IMR-90 (cell line): ENCODE measurements at places on chromosomes 3 and 15. TPM values are rescaled to one million over a fixed set of nuclear protein-coding genes. Genes with fewer than 3 reads are reported as not detected.

- no peaks in the 10 kb centered on the region for H3K36me3 ChIP-seq
- peaks cover 5% of the 10 kb centered on the region; the same call in 1 of the 2 replicates for H3K4me1 ChIP-seq
- no peak for DNase-seq
- no peak overlapping the region for H3K4me3 ChIP-seq
These were observed 48.1 kb upstream of the SMAD3 start for GRCh38 chr15:67017311-67017710.

DNA sequence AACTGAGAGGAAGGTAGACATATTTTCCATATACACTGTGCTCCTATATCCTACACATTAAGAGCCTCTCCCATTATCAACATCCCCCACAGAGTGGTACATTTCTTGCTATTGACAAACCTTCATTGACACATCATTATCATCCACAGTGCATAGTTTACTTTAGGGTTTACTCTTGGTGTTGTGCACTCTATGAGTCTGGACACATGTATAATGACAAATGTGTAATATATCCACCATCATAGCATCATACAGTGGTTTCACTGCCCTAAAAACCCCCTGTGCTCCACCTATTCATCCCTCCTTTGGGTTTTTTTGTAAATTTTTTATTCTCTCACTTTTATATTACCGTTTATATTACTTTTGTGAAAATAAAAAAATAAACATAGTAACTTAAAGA is 22.2 kb upstream of the CLDN18 start:
- DNase-seq = no peak
- no peaks in the 10 kb centered on the region for H3K27me3 ChIP-seq
- H3K4me1 ChIP-seq = no peaks in the 10 kb centered on the region

The ISG20 gene
- polyA plus RNA-seq = 1.2 and 3.1 TPM in 2 replicates

DNA sequence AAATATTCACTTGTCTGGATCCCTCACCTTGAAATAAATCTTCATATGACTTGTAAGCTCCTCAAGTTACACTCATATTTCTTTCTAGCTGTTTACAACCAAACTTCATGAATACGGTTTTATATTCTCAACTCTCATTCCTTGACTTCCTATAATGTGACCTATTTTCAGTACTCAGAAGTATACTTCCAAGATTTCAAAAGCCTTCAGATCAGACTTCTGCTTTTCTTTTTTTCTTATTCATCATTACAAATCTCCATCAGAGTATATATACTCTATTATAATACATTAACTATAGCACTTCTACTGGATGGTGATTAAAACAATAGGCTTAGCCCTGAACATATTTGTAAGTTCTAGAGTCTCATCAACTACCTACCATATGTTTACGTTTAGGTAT is 123.6 kb upstream of the ALCAM start:
- no peaks in the 10 kb centered on the region for H3K36me3 ChIP-seq
- H3K27me3 ChIP-seq = no peaks in the 10 kb centered on the region
- no peaks in the 10 kb centered on the region for H3K4me1 ChIP-seq
- DNase-seq = no peak
- H3K4me3 ChIP-seq = no peak overlapping the region

- no peak overlapping the region for H3K4me3 ChIP-seq
- peaks cover 9% of the 10 kb centered on the region for H3K4me1 ChIP-seq
- no peaks in the 10 kb centered on the region for H3K27me3 ChIP-seq
- no peak overlapping the region for H3K27ac ChIP-seq
- DNase-seq = no peak
These were observed 46.0 kb downstream of the TSC22D2 start for GRCh38 chr3:150454085-150454484.

DNA sequence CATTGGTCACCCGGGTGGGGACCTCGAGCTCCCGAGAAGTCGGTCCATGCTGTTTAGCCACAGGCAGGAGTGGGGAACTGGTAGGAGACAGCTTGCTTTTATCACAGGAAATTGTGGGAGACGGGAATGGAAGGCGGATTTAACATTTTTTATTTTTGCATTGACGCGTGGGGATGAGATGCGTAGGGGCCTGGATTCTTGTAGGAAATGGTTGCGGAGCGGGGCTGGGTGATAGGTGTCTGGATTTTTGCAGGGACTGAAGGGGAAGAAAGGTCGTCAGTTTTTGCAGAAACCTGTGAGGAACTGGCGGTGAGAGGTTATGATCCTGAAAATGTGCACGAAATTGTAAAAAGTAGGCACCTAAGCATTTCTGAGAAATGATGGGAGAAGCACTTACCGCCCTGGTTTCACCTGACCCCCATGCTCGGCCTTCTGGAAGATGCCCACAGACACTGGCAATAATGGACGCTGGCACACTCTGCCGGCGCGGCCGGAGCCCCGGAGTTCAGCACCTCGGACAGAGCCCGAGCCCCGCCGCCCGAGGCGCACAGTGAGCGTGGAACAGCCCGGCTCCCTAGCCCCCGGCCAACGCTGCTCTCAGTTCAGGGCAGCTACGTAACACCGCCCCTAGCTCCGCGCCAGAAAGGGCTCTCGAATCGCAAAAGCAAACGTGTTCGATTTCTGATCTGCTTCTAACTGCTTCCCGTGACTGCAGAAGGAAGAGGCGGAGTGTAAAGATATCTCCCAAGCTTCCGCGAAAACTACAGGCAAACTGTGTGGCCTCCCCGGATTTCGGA is 928 bp downstream of the ANKRD34C start:
- H3K4me3 ChIP-seq = no peak overlapping the region
- peak; percentile 21 for DNase-seq
- H3K4me1 ChIP-seq = no peaks in the 10 kb centered on the region
- H3K27ac ChIP-seq = no peak overlapping the region
- peaks cover 28% of the 10 kb centered on the region for H3K27me3 ChIP-seq
- no peaks in the 10 kb centered on the region for H3K36me3 ChIP-seq

DNA sequence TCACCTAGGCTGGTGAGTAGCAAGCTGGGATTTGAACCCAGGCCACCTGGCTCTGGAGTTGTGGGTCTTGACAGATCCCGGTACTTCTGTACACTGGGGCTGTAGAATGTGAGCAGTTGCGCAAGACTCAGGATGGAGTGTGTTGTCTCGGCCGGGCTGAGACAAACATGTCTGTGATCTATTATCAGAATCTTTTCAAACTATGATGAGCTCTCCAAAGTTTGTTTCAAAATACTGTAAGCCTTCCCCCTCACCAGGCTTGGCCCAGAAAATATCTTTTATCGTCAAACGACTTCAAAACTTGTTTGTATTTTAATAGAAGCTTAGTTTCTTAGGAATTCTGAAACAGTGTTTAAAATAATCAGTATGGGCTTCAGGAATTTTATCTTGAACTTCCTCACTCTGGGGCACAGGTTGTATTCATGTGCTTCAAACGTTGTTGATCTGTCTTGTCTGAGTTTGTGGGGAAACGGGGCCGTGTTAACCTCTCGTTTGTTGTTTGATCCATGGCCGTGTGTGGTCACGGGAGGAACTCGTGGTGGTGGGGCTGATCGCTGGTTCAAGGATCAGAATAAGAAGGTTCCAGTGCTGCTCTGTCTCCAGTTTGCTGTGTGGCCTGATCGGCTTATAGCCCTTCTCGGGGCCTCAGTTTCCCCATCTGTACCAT is 40.3 kb upstream of the TFRC start:
- peak; percentile 7 for DNase-seq
- peaks cover 2% of the 10 kb centered on the region; the same call in 1 of the 2 replicates for H3K4me1 ChIP-seq
- H3K4me3 ChIP-seq = no peak overlapping the region
- H3K36me3 ChIP-seq = no peaks in the 10 kb centered on the region

The CHRNB4 gene
- polyA plus RNA-seq = not detected in 2 replicates

DNA sequence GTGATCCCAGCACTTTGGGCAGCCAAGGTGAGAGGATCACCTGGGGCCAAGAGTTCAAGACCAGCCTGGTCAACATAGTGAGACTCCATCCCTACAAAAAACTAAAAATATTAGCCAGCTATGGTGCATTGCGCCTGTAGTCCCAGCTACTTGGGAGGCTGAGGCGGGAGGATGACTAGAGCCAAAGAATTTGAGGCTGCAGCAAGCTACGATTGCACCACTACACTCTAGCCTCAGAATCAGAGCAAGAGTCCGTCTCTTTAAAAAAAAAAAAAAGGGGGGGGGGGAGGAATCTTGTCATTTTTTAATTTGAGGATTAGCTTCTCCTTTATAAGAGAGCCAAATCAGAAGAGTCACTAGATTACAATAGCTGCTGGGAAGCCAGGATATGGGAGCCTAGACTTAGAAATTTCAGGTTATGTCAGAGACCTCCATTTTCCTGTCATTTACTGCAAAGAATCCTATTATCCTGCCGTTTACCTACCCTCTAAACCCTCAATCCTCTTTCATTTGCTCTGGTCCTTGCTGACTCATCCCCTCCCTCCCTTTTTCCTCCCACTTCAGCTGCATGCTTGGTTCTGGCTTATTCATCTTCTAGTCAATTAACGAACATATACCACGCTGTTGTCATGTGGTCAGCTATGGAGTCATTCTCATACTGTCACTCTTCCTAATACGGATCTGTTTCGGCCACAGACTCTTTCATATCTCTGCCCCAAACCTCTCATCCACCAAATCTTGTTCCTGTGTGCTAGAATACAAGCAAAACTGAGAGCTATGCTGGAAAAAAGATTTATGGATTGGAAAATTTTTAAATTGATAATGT is 83.8 kb upstream of the PPIB start:
- peaks cover 5% of the 10 kb centered on the region for H3K4me1 ChIP-seq
- H3K27ac ChIP-seq = no peak overlapping the region
- no peaks in the 10 kb centered on the region for H3K27me3 ChIP-seq
- peak; percentile 93 for DNase-seq
- no peak overlapping the region for H3K4me3 ChIP-seq

DNA sequence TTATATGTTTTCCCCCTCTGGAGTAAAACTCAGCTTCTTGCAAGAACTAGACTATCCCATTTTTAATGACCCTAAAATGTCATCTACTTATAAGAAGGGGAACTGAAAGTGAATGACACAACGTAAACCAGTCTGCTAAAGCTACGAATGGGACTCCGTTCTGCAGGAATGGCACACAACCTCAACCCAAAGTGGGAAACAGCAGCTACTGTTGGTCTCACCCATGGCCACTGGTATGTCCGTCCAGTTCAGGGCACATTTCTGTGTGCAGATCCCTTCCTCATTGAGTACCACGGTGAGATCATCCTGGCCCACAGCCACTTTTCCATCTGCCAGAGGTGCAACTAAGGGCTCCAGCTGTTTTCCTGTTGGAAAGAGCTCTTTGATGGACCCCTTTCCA is 23.8 kb downstream of the VPS39 start:
- H3K27me3 ChIP-seq = no peaks in the 10 kb centered on the region
- peak; percentile 17 for DNase-seq
- H3K4me1 ChIP-seq = peaks cover 2% of the 10 kb centered on the region; the same call in 1 of the 2 replicates
- peaks cover 39% of the 10 kb centered on the region for H3K36me3 ChIP-seq
- H3K4me3 ChIP-seq = no peak overlapping the region
- H3K27ac ChIP-seq = no peak overlapping the region

DNA sequence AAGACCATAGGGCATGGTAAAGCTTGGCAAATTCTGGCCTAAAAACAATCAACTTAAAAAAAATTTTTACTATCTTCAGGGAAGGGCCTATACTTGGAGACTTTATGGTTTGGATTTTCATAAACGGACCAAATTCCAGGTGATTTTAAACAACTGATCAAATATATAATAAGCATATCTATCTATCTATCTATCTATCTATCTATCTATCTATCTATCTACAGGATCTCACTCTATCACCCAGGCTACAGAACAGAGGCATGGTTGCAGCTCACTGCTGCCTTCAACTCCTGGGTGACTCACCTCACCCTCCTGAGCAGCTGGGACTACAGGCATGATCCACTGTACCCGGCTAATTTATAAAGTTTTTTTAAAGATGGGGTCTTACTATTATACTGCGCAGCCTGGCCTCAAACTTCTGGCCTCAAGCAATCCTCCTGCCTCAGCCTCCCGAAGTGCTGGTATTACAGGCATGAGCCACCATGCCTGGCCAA is 6.7 kb downstream of the SPPL2A start:
- H3K4me1 ChIP-seq = peaks cover 5% of the 10 kb centered on the region
- H3K27me3 ChIP-seq = no peaks in the 10 kb centered on the region
- no peak overlapping the region for H3K27ac ChIP-seq
- no peak overlapping the region for H3K4me3 ChIP-seq

GRCh38 chr3:126076140-126076539 is 7.8 kb downstream of the SLC41A3 start:
- H3K27me3 ChIP-seq = no peaks in the 10 kb centered on the region
- H3K4me1 ChIP-seq = no peaks in the 10 kb centered on the region
- H3K27ac ChIP-seq = no peak overlapping the region
- no peak overlapping the region for H3K4me3 ChIP-seq
- DNase-seq = no peak

DNA sequence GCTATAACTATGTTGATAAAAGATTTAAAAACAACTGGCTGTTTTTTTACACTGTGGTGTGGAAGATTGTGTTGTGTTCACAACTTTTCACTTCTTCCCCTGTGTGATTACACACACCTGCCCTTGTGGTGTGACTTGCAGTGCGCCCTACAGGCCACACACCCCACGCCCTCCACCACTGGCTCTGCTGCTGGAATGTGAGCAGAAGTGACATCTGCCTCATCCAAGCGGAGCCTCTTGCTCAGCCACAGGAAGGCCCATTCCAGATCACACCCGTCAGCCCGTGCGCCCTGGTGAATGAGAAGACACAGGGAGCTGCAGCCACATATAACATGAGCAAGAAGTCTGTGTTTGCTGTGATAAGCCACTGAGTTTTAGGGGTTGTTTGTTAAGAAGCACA is 7.0 kb downstream of the CCR2 start:
- peaks cover 48% of the 10 kb centered on the region for H3K27me3 ChIP-seq
- no peaks in the 10 kb centered on the region for H3K36me3 ChIP-seq
- no peak overlapping the region for H3K4me3 ChIP-seq

The CPN2 gene
- 0.07 TPM in 2 replicates for polyA plus RNA-seq

The ARIH1 gene
- polyA plus RNA-seq = 24.0 and 25.5 TPM in 2 replicates

- no peak overlapping the region for H3K4me3 ChIP-seq
- H3K27me3 ChIP-seq = no peaks in the 10 kb centered on the region
- no peak for DNase-seq
- H3K36me3 ChIP-seq = no peaks in the 10 kb centered on the region
- no peak overlapping the region for H3K27ac ChIP-seq
- H3K4me1 ChIP-seq = peaks cover 15% of the 10 kb centered on the region
These were observed 340.3 kb downstream of the FOXP1 start for GRCh38 chr3:71243229-71243628.

- H3K36me3 ChIP-seq = no peaks in the 10 kb centered on the region
- H3K4me3 ChIP-seq = no peak overlapping the region
- H3K27ac ChIP-seq = no peak overlapping the region
- DNase-seq = no peak
- no peaks in the 10 kb centered on the region for H3K27me3 ChIP-seq
These were observed 64.9 kb upstream of the PRICKLE2 start for GRCh38 chr3:64290161-64290560.

The SEMA3G gene
- polyA plus RNA-seq = 0.04 and 0.07 TPM in 2 replicates
